ENCODE measurements at places on chromosomes 4 and X.

- no peak for DNase-seq
Observed at GRCh38 chrX:153739754-153740486, 15.3 kb downstream of the ABCD1 start.

GRCh38 chrX:16804923-16805464 lies 18.7 kb downstream of the TXLNG start:
- DNase-seq: no peak

DNA sequence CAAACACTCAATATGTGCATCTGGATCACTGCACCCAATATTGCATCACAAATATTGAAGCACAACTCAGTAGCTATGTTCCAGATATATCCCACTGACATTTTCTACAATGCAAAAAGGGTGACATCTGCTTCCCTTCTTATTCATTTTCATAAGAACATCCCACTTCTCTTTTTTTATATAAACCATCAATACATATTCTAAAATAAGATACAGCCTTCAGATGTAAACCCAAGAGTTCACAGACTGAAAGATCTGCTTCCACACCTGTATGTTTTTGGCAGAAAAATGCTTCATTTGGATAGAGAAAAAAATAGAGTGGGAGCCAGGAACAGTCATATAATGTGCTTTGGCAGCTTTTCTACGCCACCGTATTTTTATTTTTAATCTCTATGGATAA lies 815.6 kb upstream of the ADGRL3 start:
- no peak for DNase-seq

GRCh38 chr4:68249434-68249833 lies 3.9 kb upstream of the TMPRSS11B start:
- no peak for DNase-seq

- no peak for DNase-seq
Observed at GRCh38 chrX:12777670-12778069, 13.5 kb upstream of the PRPS2 start.
